ENCODE measurements at places on chromosomes 5 and 9.

- DNase-seq = no peak
These were observed 45.4 kb upstream of the ELL2 start for GRCh38 chr5:96007051-96007450.

DNA sequence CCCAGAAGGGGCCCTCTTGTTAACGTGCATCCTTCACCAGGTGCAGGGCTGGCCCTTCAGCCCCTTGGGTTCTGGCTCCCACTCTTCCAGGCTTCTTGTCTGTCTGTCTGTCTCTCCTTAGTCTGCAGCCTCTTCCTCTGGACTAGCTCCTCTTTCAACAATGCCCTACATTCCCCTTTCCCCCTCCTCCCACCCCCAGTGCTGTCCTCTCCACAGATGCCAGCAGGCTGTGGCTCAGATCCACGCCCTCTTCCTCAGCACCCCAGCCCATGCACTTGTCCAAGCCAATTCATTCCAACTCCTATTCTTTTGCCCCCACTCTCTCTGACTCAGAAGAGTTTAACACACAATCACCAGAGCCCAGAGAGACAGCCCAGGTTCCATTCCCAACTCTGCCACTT lies 45.2 kb upstream of the ALDH1B1 start:
- no peak for DNase-seq

DNA sequence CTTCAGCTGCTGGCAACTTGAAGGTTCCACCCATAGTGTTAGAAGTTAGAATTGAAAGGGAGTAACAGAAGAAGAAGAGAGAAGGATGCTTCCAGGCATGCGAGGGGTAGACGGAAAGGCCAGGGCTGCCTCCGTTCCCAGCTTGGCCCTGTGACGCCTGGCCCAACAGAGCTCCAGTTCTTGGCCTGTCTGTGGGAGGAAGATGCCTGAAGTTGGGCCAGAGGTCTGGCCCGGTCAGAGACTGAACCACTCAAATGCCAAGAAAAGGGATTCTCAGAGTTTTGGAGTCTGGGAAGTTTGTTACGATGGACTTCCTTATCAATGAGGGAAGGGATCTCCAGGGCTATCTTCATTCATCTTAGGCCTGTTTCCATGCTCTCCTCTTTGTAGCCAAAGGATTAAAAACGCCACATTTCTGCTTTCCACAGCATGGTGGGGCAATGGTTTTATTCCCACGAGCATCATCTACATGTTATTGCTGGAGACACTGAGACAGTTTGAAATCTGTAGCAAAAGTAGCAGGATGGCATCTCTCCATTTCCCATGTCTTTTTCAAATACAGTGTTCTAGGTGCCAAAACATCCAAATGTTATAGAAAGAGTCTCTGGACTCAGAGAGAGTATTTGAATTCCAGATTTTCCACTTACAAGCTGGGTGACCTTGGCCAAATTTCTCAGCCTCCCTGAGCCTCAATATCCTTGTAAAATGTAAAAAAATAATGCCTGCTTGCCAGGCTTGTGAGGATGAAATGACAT lies 65.4 kb upstream of the ANKRD55 start:
- DNase-seq = no peak

GRCh38 chr9:87382900-87383299 lies 114.8 kb upstream of the DAPK1 start:
- DNase-seq = peak; percentile 59

DNA sequence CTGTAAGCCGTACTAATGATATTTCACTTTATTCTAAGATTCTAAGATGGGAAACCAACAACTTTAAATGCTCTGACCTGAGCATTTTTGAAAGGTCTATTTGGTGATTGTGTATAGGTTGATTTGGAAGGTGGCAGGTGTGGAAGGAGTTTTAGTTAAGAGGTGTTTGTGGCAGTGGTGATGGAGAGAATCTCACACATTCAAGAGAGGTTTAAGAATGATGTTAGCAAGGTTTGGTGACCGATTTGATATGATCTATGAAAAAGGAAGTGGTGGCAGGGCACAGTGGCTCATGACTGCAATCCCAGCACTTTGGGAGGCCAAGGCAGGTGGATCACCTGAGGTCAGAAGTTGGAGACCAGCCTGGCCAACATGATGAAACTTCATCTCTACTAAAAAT lies 319.2 kb upstream of the CD180 start:
- no peak for DNase-seq

- DNase-seq = no peak
These were observed 594.3 kb upstream of the KLF4 start for GRCh38 chr9:108083796-108084352.

DNA sequence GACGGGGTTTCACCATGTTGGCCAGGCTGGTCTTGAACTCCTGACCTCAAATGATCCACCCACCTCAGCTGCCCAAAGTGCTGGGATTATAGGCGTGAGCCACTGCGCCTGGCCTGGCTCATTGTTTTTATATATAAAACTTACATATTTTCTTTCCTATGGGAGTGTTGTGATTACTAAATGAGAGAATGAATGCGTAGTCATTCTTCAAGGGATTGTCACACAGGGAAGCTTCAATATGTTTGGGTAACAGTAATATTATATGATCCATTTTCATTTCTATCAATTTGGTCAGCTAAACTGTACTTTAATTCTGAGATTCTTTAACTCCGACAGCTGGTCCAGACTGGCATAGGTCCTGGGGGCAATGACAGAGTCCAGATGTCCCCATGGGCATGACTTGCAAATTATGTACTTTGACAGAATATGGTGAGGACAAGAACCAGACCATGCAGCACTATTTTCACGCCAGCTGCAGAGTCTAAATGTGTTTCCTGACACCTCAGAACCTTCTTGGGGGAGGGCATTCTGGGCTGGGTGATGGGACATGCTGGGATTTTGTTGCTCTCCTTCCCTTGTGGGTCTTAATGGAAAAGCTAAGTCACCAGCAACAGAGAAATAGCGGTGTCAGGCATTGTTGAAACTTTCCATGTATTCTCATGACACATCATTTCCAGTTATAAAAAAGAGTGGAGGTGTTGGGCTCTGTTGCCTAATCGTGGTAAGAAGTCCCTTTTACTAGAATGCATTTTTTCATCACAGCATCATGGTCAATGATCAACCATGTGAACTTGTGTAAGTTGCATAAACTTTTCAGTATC lies 40.9 kb upstream of the TNC start:
- DNase-seq = peak; percentile 68

Data from fibroblast of skin of scalp (primary cell).